A549 treated with Mapracorat at 1 μM for 4 hours (cell line): ENCODE measurements at places on chromosomes 6 and 20. TPM values are rescaled to one million over a fixed set of nuclear protein-coding genes. Genes with fewer than 3 reads are reported as not detected.

The MARCKS gene
- 11.3 to 21.1 TPM (median 18.8 TPM) in 5 replicates for total RNA-seq

The ULBP1 gene
- total RNA-seq: 0.57 to 1.0 TPM (median 0.75 TPM) in 5 replicates

The KIFC1 gene
- 36.9 to 44.7 TPM (median 43.5 TPM) in 5 replicates for total RNA-seq

The CCN5 gene
- total RNA-seq: 25.9 to 39.9 TPM (median 27.5 TPM) in 5 replicates

The TOX2 gene
- total RNA-seq: 10.7 to 14.4 TPM (median 12.8 TPM) in 5 replicates

The WFDC5 gene
- total RNA-seq: not detected in 5 replicates

The DSP gene
- 33.2 to 49.8 TPM (median 44.1 TPM) in 5 replicates for total RNA-seq

The HEBP2 gene
- 18.8 to 37.2 TPM (median 34.5 TPM) in 5 replicates for total RNA-seq

The SNX14 gene
- total RNA-seq: 36.1 to 41.5 TPM (median 37.0 TPM) in 5 replicates

The ZNF292 gene
- total RNA-seq: 2.1 to 4.0 TPM (median 3.1 TPM) in 5 replicates

The OXT gene
- not detected in 5 replicates for total RNA-seq

The RAET1E gene
- total RNA-seq: 1.8 to 3.5 TPM (median 3.1 TPM) in 5 replicates

The TTBK1 gene
- 0.02 to 0.07 TPM (median 0.04 TPM) in 5 replicates for total RNA-seq

The RNF217 gene
- total RNA-seq: 4.2 to 8.0 TPM (median 6.7 TPM) in 5 replicates

The TCFL5 gene
- total RNA-seq: 3.4 to 5.0 TPM (median 4.7 TPM) in 5 replicates

The NMBR gene
- total RNA-seq: not detected in 5 replicates

The TAAR2 gene
- total RNA-seq: not detected in 5 replicates

The HLA-DQA1 gene
- total RNA-seq: not detected in 5 replicates

The RBPJL gene
- total RNA-seq: not detected in 5 replicates

The GRIK2 gene
- total RNA-seq: 0.35 to 0.44 TPM (median 0.40 TPM) in 5 replicates

The SYTL3 gene
- 1.4 to 1.6 TPM (median 1.5 TPM) in 5 replicates for total RNA-seq

The ESR1 gene
- total RNA-seq: 0.02 TPM in 1 of 5 replicates, not detected in the others

The EYS gene
- total RNA-seq: 0.02 to 0.18 TPM (median 0.15 TPM) in 3 of 5 replicates, not detected in the others

The WFDC6 gene
- not detected in 5 replicates for total RNA-seq

The CSNK2A1 gene
- total RNA-seq: 131 to 157 TPM (median 146 TPM) in 5 replicates

The GSTA4 gene
- total RNA-seq: 8.6 to 10.1 TPM (median 8.7 TPM) in 5 replicates

The RNF144B gene
- total RNA-seq: 0.16 to 0.81 TPM (median 0.41 TPM) in 5 replicates

The KIAA1586 gene
- total RNA-seq: 4.9 to 6.7 TPM (median 5.2 TPM) in 5 replicates

The RFX6 gene
- not detected in 5 replicates for total RNA-seq

The CPXM1 gene
- not detected in 5 replicates for total RNA-seq

The TBX18 gene
- 14.9 to 22.2 TPM (median 20.2 TPM) in 5 replicates for total RNA-seq

The LY6G6C gene
- 0.21 to 0.24 TPM (median 0.23 TPM) in 3 of 5 replicates, not detected in the others for total RNA-seq

The DOP1A gene
- total RNA-seq: 2.2 to 4.3 TPM (median 2.7 TPM) in 5 replicates

The FAM83D gene
- total RNA-seq: 55.3 to 72.1 TPM (median 65.2 TPM) in 5 replicates

The L3MBTL3 gene
- total RNA-seq: 2.0 to 3.3 TPM (median 3.1 TPM) in 5 replicates

The TPX2 gene
- 96.3 to 115 TPM (median 107 TPM) in 5 replicates for total RNA-seq

The IDH3B gene
- total RNA-seq: 128 to 140 TPM (median 137 TPM) in 5 replicates

The HMGN4 gene
- total RNA-seq: 63.9 to 86.3 TPM (median 79.0 TPM) in 5 replicates

The F13A1 gene
- total RNA-seq: not detected in 5 replicates

The SGK2 gene
- 6.7 to 8.7 TPM (median 7.0 TPM) in 5 replicates for total RNA-seq

The MEI4 gene
- not detected in 5 replicates for total RNA-seq

The ZNF311 gene
- 0.10 to 0.29 TPM (median 0.18 TPM) in 5 replicates for total RNA-seq

The RPS18 gene
- 2,503 to 2,635 TPM (median 2,544 TPM) in 5 replicates for total RNA-seq

The WFDC12 gene
- not detected in 5 replicates for total RNA-seq

The KCNK5 gene
- total RNA-seq: 0.90 to 1.5 TPM (median 1.4 TPM) in 5 replicates

The EYA4 gene
- 8.3 to 10.9 TPM (median 9.2 TPM) in 5 replicates for total RNA-seq

The RAD21L1 gene
- total RNA-seq: not detected in 5 replicates

The C20orf202 gene
- total RNA-seq: 0.22 TPM in 1 of 5 replicates, not detected in the others

The HTR1E gene
- not detected in 5 replicates for total RNA-seq

The CLVS2 gene
- total RNA-seq: 0.11 to 0.34 TPM (median 0.20 TPM) in 5 replicates

The PRDM1 gene
- 5.0 to 7.1 TPM (median 5.6 TPM) in 5 replicates for total RNA-seq

The GHRH gene
- total RNA-seq: not detected in 5 replicates

The SNRPB gene
- total RNA-seq: 887 to 1,036 TPM (median 1,008 TPM) in 5 replicates

The LPA gene
- 0.02 to 0.17 TPM (median 0.06 TPM) in 4 of 5 replicates, not detected in the other for total RNA-seq

The BEND6 gene
- total RNA-seq: 0.70 to 0.99 TPM (median 0.87 TPM) in 5 replicates

The C6orf52 gene
- 1.4 to 2.6 TPM (median 2.0 TPM) in 5 replicates for total RNA-seq

The FAM83C gene
- total RNA-seq: 0.05 to 0.12 TPM (median 0.07 TPM) in 5 replicates

The DEFB124 gene
- total RNA-seq: 0.29 to 0.44 TPM in 2 of 5 replicates, not detected in the others

The TMC2 gene
- not detected in 5 replicates for total RNA-seq
